ENCODE measurements at places on chromosomes 13 and 19. TPM values are rescaled to one million over a fixed set of nuclear protein-coding genes. Genes with fewer than 3 reads are reported as not detected.

Gene CYP4F8
- total RNA-seq: 0.31 TPM

DNA sequence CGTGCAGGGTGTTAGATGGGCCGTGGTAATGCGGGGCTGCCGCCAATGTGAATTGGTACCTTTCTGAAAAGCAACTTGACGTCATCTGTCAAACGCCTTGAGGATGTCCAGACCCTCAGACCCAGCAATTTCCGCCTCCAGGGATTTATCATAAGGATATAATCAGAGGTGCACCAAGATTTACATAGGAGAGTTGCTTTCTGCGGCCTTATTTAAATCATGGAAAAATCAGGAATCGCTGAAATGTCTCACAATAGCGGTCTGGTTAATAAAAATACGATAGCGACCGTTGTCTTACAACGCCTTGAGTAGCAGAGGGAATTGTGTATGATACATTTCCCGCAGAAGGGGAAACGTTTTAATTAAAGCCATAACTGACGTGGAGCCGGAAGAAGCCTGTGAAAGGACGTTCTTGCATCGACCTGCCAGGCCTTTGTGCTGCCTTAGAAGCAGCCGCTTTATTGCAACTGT lies 32.3 kb upstream of the NDUFS7 start:
- no peak for DNase-seq

GRCh38 chr19:55344444-55344843 lies 4.8 kb downstream of the KMT5C start:
- DNase-seq: peak; percentile 45

Gene RNF225
- total RNA-seq: not detected

DNA sequence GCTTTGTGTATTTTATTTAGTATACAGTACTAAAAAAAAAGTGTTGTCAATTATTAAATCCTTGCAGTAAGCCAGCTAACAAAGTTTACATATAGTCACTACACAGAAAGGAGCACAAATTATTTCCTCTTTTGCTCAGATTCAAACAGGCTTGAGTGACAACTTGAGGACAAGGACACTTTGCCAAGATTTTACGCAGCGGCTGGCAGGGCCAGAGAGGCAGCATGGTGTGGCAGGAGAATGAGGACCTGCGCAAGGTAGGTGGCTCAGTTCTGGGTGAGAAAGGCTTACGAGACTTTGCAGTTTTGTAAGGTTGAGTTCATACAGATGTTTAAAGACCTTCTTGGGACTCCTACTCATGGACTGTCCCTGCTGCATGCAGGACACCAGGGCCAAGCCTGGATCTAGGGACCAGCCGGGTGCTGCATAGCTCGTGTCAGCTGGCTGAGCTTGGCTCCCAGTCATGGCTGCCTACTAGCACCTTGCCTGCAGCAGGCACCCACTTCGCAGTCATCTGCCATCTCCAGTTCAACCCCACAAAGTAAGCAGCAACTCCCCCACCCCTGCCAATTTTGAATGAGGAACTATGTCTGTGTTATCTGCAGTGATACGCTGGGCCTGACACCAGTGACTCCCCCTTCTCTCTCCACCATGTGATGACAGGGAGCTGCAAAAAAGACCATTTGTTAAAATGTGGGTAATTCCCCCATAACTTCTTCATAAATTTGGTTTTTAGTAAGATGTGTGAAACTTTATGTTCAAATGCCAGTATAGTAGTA lies 3.7 kb upstream of the TUBA3C start:
- DNase-seq: peak; percentile 57

- no peak for DNase-seq
Observed at GRCh38 chr13:54859827-54860226, 1831.2 kb downstream of the OLFM4 start.

Data from testis (tissue), 5 donors.